ENCODE measurements at places on chromosomes 3 and 15.

DNA sequence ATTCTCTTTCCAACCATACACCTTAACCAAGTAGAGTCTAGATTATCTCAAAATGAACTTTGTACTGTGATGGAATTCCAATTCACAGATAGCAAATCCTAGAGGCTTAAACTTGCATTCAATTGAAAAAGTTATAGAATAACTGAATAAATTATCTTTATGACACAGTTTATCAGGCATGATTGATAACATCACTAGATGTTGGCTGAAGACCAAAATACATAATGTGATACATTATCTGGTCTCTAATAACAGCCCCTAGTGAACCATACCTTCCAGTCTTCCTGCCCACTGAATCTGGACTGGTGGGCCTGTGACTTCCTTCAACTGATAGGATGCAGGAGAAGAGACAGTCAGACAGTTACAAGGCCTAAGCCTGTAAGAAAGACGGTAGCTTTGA is 165.2 kb upstream of the CMC1 start:
- DNase-seq = no peak

GRCh38 chr3:135268941-135269532 is 474.0 kb downstream of the EPHB1 start:
- DNase-seq = no peak

DNA sequence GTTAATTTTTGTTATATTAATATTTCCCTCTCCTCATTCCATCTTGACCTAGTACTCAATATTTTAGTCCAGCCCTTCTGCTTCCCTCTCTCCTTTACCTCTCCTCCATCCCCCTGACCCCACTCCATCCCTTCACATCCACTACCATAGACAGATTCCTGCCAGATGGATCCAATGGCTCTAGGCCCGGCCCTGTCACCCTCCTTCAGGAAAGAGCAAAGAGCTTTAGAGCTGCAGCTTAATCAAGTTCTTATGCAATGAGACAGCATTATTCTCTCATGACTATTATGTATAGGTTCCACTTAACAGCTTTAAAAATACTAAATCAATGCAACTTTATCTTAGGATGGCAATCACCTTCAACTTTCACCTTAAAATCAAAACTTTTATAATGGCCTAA is 200.7 kb upstream of the TTC14 start:
- no peak for DNase-seq

- no peak for DNase-seq
These were observed 67.2 kb downstream of the LSAMP start for GRCh38 chr3:116378077-116378476.

DNA sequence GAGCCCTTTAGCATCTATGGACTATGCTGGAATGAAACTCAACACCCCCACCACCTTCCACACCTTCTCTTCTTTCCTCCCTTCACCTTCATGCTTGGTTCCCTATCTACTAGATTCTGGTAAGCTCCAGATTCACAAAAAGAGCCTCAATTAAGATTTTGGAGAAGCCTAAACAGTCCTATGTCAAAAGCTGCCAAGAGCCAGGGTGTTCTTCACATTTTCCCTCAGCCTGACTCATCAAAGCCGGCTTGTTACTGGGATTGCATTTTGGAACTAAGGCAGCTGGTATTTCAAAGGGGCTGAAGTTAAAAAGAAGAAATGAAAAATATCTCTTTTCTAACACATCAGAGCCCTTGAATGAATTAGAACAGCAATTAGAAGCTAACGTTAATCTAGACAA is 247.7 kb downstream of the MYRIP start:
- no peak for DNase-seq

GRCh38 chr15:70095408-70096214 is 2.1 kb downstream of the TLE3 start:
- DNase-seq = no peak

GRCh38 chr3:62631488-62631887 is 243.7 kb downstream of the CADPS start:
- DNase-seq = no peak

DNA sequence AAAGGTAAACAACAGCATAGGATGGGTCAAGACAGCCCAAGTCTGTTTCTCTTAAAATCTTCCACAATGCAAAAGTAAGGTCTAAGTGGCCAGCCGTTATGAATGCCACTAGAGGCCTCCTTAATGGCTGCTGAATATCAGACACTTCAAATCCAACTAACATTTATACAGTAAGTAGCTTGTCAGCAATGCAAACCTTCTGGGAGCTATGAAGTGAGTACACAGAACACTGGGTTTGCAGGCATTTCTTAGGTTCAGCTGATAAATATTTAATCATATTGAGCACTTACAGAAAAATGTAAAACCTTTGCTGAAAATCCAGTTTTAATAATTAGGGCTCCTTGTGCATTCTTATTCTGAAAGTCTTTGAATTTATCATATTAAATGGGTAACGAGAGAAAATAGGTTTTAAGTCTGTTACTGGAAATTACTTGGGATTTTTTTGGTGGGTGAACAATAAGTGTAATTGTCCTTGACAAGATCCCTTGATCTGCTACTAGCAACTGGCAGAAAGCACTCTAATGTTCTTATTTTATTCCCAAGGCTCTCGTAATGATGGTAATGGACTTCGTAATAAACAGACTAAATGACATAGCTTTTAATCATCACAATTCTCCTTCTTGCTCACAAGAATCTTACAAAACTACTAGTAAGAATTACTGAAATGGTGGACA is 141.7 kb upstream of the GPR149 start:
- DNase-seq = no peak

- DNase-seq = no peak
These were observed 2.8 kb upstream of the SST start for GRCh38 chr3:187673012-187673411.

DNA sequence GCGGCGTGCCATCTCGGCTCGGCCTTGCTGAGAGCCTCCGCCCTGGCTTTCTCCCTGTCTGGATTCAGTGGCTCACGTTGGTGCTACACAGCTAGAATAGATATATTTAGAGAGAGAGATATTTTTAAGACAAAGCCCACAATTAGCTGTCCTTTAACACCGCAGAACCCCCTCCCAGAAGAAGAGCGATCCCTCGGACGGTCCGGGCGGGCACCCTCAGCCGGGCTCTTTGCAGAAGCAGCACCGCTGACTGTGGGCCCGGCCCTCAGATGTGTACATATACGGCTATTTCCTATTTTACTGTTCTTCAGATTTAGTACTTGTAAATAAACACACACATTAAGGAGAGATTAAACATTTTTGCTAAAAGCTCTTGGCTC is 54.1 kb downstream of the PLXNA1 start:
- no peak for DNase-seq

DNA sequence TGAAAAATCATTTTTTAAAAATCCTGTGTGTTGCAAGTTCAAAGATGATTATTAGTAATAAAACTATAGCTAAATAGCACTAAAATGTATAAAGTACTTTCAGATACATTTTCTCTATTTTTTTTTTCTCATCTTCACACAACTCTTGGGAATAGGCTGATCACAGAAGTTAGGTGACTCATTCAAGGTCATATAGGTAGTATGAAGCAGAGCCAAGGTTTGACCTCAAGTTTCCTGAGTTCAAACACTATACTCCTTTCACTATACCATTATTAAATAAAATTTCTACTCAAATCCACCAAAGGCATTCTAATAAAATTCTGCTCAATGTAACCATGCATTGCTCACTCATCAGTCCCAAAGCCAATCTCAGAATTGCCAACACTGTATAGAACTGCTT is 21.3 kb downstream of the FRMD5 start:
- no peak for DNase-seq

- DNase-seq = no peak
These were observed 110.1 kb upstream of the GBE1 start for GRCh38 chr3:81871358-81872155.

DNA sequence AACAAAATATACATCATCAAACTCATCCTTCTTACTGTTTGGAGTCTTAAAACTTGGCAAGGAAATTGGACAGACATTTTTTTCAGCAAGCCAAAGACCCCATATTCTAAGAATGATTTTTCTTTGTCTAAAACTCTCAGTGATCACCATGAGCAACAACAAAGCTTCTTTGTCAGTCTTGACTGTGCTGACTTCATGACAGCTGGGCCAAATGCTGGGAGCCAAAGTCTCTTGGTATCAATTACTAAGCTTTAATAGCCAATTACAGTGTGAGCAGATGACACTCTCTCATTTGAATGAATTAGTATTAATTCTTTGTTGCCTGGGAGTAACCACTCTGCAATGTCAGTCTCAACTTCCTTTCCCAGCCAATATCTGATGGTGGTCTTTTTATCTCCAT is 48.1 kb upstream of the GK5 start:
- no peak for DNase-seq

GRCh38 chr3:149663966-149664365 is 6.1 kb upstream of the WWTR1 start:
- DNase-seq = no peak

GRCh38 chr15:47184003-47184907 is 533.0 kb upstream of the SEMA6D start:
- DNase-seq = peak; percentile 70

DNA sequence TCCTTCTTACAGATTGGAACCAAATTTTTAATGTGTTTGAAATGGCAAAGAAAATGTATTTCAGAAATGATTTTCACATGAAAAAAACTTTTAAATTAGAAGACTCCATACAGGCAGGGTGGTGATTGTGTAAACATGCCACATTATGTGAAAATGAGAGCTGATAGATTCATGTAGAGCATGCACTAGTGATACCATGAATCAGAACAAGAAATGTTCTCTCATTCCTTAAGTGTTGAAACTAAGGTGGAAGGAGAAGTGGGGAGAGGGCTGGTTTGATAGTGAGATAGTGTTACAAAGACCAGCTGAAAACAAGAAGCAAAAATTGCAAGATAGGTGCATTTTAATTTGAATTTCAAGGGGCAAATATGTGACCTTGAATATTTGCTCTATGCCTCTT is 100.3 kb downstream of the CCNL1 start:
- DNase-seq = no peak

DNA sequence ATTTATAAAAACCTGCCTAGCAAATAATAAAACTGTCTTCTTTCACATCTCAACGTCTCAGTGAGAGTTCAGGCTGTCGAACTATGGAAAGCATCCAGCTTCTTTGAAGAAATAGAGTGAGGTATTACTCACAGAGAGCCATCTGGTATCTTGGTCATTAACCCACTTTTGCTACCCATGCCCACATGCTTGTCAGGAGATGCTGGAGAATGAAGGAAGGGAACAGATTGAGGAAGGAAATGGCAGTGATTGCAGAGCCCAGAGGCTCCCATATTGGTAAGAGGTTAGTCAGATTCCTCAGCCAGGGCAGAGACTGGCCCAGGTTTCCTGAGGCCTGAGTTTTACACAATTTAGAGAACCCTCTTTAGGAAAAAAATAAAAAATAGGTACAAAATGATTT is 119.1 kb downstream of the B3GALNT1 start:
- DNase-seq = no peak

GRCh38 chr3:133831966-133832801 is 26.6 kb downstream of the SRPRB start:
- no peak for DNase-seq

GRCh38 chr3:15851735-15852134 is 54.0 kb upstream of the ANKRD28 start:
- DNase-seq = no peak

GRCh38 chr3:134197681-134198261 is 52.9 kb downstream of the RYK start:
- no peak for DNase-seq

- no peak for DNase-seq
These were observed 67.4 kb upstream of the NR2E3 start for GRCh38 chr15:71742964-71743363.

DNA sequence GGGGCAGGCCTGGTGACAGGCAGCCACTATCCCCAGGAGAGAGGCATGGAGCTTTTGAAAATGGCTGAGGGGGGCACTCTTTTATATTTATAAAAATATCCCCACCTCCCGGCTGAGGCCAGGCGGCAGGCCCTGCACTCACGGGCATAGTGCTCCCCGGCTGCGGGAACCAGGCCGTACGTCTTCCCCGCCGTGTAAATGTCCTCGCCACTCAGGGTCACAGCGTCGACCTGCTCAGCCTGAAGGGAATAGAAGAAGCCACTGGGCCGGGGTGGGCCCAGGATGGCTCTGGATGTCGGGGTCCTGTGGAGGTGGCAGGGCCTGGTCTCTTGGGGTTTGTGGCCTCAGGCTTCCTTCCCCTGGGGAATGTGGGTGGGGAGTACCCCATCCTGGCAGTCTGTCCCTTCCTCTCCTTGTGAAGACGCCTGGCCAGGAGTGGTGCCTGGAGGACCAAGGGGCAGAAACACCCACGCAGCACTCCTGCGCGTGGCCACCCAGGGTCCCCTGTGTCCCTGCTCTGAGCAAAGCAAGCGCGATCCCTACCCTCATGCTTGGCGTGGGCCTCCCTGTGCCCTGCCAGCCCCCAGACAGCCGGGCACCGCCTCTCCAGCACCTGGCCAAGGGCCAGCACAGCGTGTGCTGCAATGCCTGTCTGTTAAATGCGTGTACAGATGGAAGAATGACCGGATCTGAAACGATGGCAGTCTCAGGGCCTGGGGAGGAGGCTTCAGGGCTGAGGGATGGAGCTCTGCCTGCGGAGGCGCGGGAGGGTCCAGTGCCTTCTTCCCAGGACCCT is 18.9 kb downstream of the MELTF start:
- DNase-seq = no peak

GRCh38 chr3:58766587-58767282 is 100.2 kb upstream of the FAM3D start:
- no peak for DNase-seq

DNA sequence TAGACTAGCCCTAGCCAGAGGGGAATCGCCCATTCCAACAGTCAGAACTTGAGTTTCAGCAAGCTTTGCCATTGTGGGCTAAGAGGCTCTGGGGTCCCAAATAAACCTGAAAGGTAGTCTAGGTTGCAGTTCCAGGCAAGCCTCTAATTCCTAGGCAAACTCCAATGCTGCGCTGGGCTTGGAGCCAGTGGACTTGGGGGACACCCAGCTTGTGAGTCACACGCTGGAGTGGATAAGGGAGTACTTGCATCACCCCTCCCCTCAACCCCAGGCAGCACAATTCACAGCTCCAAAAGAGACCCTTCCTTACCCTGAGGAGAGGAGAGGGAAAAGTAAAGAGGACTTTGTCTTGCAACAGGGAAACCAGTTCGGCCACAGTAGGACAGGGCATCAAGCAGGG is 105.2 kb upstream of the DPPA4 start:
- no peak for DNase-seq

DNA sequence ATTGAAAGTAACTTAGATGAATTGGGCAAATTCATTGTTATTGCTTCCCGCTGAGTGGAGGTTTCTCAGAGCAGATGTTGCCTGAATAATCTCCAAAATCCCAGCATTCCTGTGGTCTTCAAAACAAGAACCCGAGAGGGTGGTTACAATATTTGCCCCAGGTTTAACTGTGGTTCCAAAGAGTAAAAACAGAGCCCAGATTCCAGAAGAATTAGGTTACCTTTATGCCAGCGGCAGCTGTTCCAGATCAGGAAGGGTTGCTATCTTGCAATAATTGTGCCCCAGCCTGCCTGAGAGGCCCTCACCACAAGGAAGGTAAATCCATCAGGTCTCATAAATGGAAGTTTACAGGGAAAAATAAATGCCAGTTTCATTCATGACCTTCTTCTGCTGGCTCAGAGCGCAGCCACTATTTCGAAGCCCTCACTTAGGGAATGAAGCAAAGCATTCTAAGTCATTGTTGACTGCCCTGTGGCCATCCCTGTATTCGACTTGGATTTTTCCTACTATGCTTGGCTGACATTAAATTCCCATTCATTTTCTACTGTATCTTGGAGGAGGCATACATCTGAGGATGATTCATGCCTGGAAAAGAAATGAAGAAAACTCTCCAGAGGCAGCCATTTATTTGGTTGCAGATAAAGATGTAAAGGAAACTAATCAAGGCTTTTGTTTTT is 54.6 kb downstream of the SSUH2 start:
- no peak for DNase-seq

GRCh38 chr3:24688446-24689148 is 193.9 kb upstream of the THRB start:
- no peak for DNase-seq

Data from ecto neural progenitor cell (in vitro differentiated cells).